ENCODE measurements at places on chromosomes 16 and 17. TPM values are rescaled to one million over a fixed set of nuclear protein-coding genes. Genes with fewer than 3 reads are reported as not detected.

The ZP2 gene
- not detected for total RNA-seq

- no peak for DNase-seq
- no peaks in the 10 kb centered on the region for H3K36me3 ChIP-seq
- no peak overlapping the region for H3K27ac ChIP-seq
Observed at GRCh38 chr17:51651513-51652298, 391.4 kb downstream of the UTP18 start.

- no peaks in the 10 kb centered on the region for H3K36me3 ChIP-seq
- peaks cover 9% of the 10 kb centered on the region for H3K4me1 ChIP-seq
- no peak overlapping the region for H3K27ac ChIP-seq
- DNase-seq = peak; percentile 82
- no peaks in the 10 kb centered on the region for H3K27me3 ChIP-seq
Observed at GRCh38 chr16:27109666-27110523, 43.2 kb downstream of the C16orf82 start.

GRCh38 chr17:36629970-36630502 lies 28.7 kb downstream of the MRM1 start:
- no peaks in the 10 kb centered on the region for H3K36me3 ChIP-seq
- H3K4me3 ChIP-seq = no peak overlapping the region
- DNase-seq = no peak
- H3K4me1 ChIP-seq = no peaks in the 10 kb centered on the region
- no peak overlapping the region for H3K27ac ChIP-seq
- H3K27me3 ChIP-seq = no peaks in the 10 kb centered on the region

Data from naive thymus-derived CD4-positive, alpha-beta T cell (primary cell).